ENCODE measurements at places on chromosomes 12 and 14.

- DNase-seq, result no peak
Measured at GRCh38 chr12:99200711-99201384, 446.7 kb upstream of the GARIN6 start.

DNA sequence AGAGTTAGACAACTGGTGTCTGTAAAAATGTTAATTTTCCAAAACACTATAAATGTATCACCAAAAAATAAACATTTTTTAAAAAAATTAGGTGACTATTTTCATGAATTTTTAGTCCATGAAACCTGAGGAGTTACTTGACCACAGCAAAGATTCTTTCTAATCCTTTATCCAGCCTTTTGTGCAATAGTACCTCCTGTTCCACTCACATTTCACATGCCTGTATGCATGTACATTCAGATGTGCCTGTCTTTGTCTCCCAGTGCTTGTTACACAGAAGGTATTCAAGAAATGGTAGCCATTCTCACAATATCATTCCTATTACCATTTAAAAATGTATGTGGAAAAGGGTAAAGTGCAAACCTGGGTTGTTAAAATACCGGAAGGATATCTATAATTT is 857.0 kb downstream of the DIO2 start:
- DNase-seq, result no peak

DNA sequence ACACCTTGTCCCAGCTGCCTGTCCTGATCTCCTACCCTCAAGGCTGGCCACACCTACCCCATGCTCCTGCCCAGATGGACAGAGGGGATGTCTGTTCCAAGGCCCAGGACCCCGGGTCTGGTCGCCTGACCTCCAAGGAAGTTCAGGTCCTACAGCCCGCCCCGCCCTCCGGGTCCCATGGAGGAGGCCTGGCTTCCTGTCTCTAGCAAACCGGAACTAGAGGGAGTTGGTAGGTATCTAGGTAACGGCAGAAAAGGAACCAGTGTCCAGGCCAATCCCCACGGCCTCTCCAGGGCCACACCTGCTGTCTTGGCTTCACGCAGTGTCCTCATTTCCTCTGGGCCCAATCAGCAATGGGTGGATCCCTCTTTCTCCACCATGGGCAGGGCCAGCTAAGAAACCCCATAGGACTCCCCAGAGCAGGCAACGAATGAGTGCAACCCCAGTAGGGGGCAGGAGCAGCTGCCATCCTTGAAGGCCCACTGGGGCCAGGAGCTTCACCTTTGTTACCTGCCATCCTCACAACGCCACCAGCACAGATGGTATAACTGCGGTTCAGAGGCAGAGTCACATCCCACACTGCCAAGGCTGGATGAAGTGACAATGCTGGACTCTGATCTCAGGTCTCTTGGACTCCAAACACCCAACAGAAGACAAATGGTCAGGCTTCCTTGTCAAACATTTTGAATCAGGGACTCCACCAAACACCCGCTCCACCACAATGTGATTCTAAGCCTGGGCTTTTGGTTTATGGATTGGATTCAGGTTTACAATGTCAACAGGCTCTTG is 25.1 kb upstream of the RPLP0 start:
- peak; percentile 93 for DNase-seq

DNA sequence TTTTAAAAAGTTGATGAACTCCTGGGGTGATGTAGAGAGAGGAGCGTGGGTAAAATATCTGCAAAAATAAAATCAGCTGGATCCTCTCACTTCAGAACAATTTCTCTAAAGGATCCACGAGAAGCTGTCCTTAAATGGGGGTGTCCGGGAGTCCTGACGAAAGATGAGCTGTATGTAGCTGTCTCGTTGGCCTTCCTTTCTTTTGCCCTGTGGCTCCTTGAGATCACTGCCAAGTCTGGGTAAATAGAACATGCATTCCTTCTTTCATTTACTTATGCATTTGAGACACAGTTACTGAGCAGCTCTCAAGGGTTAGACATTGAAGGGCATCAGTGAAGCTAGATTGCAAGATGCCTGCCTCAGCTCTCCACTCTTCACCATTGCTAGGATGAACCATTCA is 35.2 kb upstream of the TXNRD1 start:
- DNase-seq, result no peak

GRCh38 chr14:55802986-55803872 is 223.2 kb downstream of the KTN1 start:
- no peak for DNase-seq

GRCh38 chr14:35284506-35284905 is 7.7 kb upstream of the PSMA6 start:
- DNase-seq, result no peak

DNA sequence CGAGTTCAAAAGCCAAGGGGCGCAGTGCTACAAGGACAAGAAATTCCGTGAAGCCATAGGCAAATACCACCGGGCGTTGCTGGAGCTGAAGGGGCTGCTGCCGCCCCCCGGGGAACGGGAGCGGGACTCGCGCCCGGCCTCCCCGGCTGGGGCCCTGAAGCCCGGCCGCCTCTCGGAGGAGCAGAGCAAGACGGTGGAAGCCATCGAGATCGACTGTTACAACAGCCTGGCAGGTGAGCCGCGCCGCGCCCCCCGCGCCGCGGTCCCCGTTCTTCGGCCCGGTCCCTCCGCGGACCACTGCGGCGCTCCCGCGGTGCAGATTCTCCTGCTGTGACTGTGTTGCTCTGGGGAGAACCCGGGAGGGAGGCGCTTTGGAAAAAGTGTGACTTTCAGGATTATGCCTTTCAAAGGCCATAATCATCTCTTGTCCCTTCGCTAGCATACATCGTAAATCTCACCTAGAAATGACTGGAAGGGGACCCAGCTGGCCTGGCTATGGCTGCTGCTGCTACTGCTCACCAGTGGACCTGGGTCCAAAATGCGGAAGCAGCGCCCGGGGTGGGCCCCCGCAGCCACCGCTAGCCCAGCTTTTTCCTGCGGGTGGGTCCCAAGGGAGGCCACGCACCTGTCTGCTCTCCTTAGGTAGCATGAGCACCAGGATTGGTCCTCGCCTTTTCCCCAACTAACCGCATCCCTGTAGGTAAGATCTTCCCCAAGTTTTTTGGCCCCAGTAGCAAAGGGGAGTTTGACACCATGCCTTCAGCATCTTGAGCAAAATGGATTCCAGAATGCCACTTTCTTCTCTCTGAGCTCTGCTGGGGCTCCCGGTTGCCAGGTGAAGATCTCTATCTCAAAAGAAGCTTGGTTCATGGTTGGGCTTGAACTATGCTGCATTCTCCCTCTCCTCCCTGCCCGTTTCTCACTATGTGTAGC is 853 bp downstream of the TTC9 start:
- no peak for DNase-seq

- DNase-seq, result no peak
Measured at GRCh38 chr12:43407816-43408645, 144.0 kb downstream of the ADAMTS20 start.

DNA sequence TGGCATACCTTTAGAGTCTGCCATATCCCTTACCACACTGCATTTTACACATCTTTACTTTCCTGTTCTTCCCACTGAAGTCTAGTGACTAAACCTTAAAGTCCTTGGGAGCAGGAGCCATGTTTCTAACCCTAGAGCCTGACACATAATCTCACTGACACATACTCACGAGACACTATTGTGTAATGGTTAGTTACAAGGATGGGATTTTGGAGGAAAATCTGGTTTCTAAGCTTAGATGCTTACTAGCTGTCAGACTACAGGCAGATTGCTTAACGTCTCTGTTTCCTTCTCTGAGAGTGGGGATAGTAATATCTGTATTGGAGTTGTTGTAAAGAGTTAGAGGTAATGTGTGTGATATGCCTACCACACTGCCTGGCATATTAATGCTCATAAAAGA is 6.2 kb upstream of the DYRK4 start:
- DNase-seq, result no peak

- peak; percentile 79 for DNase-seq
Measured at GRCh38 chr12:78725951-78726580, 138.5 kb upstream of the SYT1 start.

Data from NCI-H774 (cell line).